AG08395 (cell line): ENCODE measurements at places on chromosomes 7 and 10.

DNA sequence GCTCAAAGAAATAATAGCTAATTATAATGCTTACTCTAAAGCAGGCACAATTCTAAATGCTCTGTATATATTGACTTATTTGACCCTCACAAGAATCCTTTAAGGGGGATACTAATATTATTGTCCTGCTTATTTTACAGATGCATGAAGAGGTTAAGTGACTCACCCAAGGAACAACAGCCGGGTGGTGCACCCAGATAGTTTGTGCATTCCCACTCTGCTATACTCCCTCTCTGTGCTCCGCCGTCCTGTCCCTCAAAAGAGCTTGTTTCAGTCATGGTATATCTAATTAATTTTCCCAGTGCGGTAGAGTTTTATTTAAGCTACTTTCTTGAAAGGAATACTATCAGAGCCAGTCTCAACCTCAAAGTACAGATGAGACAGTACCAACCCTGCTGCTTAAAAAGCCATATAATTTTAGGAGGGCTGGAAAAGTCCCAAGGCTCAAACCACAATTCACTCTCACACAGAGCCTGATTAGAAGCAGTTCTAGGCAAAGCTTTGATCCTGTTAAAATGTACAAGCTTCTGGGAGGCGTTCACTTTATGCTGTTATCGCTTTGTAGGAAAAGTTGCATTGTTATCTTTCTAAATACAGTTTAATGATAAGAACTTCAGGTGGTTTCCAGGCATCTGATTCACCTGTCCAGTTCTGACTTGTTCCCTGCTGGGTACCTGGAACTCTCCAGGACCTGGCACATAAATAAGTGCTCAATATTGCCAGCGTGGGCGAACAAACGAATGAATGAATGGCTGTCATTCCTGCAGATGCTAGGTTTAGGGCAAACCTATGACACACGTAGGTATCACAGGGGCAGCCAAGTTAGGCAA is 261.5 kb upstream of the KLF14 start:
- no peak for DNase-seq

GRCh38 chr10:29130190-29130673 is 158.6 kb upstream of the LYZL1 start:
- DNase-seq = peak; percentile 31

GRCh38 chr10:10213237-10213636 is 804.4 kb upstream of the CELF2 start:
- no peak for DNase-seq

DNA sequence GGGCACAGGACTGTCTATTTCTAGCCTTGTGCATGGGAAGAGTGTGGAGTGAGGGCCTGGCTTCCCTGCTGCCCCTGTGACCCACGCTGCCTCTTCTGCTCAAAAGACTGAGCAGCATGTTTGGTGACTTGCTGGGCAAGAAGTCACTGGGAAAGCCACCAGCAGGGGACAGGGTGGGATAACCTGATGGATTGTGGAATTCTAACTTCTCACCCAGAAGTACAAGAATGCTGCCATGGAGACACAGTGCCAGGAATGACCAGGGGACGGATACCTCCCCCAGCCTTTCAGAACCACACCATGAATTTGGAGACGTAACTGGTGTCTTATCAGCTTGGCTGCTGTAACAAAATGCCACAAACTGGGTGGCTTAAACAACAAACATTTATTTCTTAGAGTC is 28.4 kb downstream of the GALNTL5 start:
- no peak for DNase-seq

DNA sequence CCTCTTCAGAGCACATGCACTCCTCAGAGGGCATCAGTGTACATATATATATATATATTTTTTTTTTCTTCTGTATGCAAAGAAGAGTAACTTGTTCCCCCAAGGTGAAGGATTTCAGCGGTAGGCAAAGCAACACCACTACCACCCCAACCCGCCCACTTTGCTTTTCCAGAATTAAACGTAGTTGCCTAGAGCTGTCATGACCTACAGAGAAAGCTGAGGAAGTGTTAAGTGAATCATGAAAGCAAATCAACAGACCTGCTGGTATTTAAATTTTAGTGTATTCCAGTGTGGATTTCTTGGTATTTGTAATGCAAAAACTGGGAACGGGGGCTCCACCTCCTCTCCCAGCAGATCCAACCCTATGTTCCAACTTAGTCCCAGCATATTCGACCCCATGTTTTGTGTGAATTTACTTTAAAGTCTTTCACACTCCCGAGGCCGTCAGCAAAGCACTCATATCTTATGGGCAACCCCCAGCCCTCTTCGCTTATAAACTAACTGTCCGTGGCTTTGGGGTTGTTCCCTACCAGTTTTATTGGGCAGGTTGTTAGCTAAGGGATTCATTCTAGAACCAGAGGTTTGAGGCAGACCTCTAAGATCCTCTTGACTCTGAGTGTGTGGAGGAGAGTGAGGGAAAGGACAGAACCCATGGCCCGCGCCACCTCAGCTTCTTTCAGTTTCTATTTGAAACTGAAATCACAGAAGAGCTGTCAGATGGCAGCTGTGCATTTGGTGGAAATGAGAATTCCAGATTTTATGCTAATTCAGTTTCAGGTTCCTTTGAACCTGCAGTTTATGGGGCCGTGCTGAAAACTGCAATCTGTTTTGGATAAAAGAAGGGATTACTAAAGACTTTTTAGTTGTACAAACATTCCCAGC is 450.2 kb upstream of the GALNT17 start:
- peak; percentile 33 for DNase-seq

DNA sequence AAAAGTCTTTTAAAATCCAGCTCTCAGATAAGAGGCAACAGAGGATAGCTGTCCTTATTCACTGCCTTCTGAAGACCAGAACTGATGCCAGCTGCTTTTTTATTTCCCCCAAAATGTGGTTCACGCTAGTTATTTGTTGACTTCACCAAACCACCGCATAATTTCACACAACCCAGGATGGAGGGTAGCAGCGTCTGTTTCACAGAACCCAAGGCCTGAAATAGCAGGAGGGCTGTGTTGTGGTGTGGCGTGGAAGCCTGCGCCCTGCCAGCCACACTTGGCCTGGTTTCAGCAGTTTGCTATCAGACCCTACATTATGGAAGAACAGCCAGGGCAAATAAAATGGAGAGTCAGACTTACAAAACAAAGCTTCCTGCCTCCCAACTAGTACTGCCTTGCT is 155.4 kb downstream of the DYNC1I1 start:
- DNase-seq = no peak

DNA sequence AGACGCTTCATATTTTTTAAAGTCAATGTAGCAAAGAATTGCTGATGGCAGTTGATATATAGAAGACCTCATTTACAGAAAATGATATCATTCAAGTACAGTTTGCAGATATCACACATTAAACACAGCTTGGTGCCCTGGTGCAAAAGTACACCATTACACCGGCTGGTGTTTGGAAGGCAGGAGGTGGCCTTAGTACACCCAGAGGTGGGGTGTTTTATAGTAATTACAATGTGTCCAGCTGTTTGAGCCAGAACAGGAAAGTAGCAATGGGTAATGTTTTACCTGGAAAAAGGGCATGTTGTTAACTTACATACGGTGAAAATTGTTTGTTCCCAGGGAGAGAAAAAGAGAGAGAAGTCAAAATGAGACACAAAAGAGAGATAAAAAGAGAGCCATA is 103.0 kb upstream of the YAE1 start:
- DNase-seq = no peak

- peak; percentile 64 for DNase-seq
Observed at GRCh38 chr7:102836191-102836919, 76.4 kb upstream of the LRRC17 start.

- DNase-seq = no peak
Observed at GRCh38 chr10:133017203-133017601, 70.5 kb upstream of the ADGRA1 start.

DNA sequence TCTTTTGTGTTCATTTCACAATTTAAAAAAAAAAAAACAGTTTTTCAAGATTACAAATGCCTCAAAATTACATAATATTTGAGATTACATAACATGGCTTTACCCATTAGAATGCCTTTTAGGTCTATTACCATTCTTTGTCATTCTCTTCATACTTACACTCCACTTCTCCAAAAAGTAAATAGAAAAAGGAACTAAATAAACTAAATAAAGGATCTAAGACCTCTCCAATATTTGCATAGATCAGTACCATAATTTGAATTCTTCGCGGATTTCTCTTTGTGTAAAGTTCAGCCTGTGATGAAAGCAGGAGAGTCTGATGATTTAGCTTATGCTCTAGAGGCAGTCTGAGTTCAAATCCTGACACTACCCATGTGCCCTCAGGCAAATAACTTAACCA is 56.4 kb upstream of the C1GALT1 start:
- DNase-seq = no peak

- peak; percentile 95 for DNase-seq
Observed at GRCh38 chr7:47335557-47336471, 246.1 kb downstream of the TNS3 start.

DNA sequence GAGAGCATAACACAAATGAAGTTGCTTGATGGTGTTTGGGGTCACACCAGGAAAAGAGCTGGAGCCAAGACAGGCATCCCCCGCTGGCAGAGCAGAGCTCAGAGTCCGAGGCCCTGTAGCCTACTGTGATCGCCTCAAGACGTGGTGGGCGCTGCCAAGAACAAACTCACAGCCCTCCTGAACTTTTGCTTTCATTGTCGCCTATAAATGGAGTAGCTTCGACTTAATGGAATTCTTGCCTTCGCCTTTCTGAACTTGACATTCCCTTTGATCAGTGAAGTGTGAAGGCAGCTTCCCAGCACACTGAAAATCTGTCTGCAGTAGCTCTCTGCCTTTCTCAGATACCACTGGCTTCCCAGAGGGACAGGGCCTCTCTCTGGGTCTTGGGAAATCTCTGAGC is 21.3 kb downstream of the CPXM2 start:
- DNase-seq = no peak

- DNase-seq = no peak
Observed at GRCh38 chr10:509361-510102, 179.9 kb downstream of the DIP2C start.

DNA sequence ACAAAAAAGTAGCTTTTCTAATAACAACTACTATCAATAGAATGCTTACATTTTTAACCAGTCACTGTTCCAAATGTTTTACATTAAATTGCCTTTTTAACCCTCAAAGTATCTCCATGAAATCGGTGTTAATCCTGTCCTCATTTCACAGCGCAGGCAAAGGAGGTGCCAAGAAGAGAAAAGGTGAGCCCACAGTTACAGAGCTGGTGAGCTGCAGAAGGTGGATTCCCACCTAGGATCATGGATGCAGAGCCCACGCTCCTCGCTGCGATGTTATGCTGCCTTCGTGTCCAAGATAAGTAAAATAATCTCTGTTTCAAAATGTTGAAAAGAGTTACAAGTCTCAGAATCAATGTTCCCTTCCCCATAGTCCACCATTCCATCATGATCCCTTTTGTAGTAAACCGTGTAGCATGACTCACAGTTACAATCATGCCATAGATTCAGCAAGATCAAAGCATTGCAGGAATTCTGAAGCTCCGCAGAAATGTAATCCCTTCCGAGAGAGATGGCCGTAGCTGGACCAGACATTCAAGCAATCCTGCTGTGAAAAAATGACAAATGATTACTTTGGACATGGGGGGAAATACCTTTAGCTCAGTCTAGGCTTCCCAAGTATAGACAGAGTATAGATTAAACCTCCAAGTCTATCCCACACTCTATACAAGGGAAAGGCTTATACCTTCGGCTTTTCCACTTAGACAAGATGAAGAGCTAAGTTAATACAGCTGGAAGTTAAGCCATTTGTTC is 394.7 kb upstream of the AKR1E2 start:
- DNase-seq = peak; percentile 46

DNA sequence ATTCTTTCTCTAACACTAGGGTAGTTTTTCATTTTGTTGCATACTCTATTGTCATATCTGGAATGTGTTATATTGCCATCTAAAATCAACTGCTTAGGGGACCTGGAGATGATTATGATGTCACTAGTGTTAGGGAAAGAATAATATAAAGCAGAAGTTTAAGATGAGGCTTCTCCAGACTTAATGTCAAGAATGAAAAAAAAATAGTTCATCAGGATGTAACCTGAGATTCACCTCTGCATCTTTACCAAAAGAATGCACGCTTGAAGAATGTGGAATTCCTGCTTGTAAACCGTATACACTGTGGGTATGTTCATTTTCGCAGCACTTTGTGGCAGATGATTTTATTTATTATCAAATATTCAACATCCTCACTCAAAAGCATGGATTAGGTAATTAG is 184.6 kb downstream of the ST7 start:
- DNase-seq = no peak

DNA sequence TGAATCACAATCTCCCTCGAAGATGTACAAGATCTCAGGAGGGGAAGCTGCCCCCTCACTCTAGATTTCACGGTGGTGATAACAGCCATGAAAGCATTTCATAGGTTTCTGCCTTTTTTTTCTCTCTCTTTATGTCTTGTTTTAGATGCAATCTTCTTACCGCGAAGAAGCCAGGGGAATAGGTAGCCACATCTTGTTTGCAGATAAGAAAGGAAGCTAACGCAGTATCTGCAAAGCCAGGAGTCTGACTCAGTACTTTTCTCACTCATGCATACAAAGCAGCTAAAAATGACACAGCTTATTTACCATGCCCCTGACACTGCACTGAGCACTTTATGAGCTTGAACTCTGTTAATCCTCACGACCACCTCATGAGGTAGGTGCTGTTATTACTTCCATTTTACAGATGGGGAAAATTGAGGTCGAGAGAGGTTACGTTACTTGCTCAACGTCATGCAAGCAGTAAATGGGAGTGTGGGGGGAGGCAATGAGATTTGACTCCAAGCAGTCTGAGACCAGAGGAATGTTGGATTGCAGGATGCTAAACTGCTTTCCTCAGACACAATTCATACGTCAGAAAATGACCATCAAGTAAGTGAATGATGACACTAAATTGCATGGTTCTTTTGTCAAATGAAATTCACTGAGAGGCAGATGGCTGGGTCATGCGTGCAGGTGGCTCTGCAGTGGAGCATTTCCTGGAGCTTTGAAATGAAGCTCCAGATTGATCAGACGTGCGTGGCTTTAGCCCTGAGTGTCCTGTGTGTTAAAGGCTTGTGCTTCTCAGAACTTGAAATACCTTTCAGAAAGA is 3.3 kb downstream of the MAP3K8 start:
- no peak for DNase-seq

DNA sequence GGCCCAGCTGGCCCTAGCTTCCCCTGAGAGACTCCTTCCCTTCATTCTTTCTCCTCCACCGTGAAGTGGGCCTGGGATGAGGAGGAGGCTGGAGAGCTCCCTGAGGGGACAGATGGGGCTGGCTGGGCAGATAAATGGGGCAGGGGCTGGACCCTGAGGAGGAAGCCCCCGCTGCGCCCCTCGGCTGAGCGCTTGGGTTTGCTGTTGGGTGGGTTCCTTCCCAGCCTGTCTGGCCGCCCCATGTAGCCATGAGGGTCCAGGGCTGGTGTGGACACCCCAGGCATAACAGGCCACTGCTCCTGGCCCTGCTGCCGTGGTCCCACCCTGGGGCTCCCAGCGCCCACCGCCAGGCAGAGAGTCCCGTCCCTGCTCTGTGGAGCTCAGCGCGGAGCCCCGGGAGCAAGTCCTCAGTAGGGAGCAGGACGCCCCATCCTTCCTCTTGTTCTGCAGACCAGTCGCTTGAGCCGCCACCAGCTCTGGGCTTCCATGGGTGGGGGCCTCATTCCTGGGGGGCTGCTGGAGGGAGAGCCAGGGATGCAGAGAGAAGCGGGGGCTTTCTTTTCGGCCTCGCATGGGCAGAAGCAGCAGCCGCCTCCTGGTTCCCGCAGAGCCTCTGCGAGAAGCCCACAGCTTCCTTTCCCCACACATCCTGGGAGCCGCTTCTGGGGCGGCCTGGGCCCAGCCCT is 266.4 kb upstream of the TCERG1L start:
- DNase-seq = no peak

- no peak for DNase-seq
Observed at GRCh38 chr10:48291190-48291589, 15.3 kb upstream of the MAPK8 start.
